ENCODE measurements at places on chromosomes 4 and X.

DNA sequence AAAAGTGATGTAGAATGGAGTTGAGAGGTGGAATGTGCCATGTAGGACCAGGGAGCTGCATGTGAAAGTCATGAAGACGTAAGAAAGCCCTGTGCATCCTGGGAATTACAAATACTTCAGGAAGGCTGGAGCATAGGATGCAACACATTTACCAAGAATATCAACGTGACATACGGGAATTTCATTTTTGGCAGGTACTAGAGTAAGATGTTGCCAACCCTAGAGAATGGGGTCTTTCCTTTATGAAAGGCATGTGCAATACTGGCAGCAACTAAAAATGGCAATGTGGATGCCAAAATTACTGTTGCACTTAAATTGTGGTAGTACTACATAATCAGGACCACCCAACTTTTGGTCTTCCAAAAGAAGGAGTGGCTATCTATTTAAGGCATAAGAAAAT is 188.0 kb downstream of the COL25A1 start:
- no peak for DNase-seq

DNA sequence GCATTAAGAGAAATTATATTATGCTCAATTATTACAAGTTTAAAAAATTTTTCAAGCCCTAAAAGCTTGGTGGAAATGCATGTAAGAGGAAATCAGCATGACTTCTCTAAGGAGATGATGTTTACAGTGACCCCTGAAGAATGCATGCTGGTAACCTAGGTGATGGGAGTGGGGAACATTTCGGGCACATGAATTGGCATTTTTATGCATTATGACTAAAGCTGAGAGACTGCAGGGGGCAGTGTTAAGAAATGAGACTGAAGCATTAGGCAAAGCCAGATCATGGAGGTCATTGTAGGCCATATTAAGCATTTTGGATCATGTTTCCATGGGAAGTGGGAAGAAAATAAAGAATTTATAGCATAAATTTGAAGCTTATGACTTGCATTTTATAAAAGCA is 421.3 kb downstream of the FAT4 start:
- no peak for DNase-seq

DNA sequence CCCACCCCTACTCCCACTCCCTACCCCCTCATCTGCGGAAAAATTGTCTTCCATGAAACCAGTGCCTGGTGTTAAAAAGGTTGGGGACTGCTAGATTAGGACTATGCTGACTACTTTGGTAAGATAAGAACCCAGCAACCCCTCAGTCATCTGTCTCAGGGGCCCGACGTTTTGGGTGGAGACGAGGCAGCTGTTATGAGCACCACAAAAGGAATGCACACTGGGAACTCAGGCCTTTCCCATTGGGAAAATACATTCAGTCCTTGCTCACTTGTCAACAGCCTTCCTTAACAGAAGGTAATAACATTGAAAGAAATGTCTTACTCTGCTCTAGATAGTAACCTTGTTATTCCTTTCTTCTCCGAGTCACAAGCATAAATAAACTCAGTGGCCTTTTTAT is 310.8 kb downstream of the AFF2 start:
- DNase-seq, result no peak

DNA sequence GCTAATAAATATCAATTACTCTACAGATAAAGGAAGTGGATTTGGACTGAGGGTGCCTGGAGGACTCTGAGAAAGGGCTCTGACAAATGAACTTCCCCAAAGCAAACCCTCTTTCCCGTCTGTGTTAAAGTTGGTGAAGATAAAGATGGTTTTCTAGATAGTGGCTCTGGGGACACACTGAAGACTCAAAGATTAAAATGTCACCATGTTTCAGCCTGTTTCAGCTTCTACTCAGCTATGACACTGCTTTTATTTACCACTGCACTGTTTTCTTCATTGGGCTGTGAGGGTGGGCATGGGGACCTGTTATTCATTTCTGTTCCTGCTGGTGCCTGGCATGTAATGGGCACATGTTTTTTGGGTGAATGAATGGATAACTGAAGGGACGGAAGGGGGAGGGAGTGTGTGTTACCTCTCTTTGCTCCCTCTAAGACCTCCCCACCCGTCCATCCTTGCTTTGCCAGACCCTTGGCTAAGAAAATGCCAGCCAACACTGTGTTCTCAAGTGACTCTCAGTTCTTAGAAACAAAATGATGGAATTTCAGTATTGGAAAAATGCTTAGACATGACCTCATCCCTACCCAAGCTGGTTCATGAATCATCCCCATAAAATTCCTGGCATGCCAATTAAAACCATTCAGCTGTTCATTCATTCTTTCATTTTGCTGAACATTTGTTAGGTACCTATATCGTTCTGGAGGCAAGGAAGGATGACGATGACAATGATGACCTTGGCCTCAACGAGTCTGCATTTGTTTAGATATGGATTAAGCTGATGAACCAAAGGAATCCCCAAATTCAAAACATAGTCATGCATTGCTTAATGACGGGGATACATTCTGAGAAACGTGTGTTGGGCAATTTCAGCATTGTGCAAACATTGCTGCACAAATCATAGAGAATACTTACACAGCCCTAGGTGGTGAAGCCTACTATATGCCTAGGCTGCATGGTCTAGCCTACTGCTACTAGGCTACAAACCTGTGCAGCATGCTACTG is 13.4 kb upstream of the STK32B start:
- DNase-seq, result no peak

- no peak for DNase-seq
These were observed 34.4 kb upstream of the ARHGEF6 start for GRCh38 chrX:136814847-136815750.

DNA sequence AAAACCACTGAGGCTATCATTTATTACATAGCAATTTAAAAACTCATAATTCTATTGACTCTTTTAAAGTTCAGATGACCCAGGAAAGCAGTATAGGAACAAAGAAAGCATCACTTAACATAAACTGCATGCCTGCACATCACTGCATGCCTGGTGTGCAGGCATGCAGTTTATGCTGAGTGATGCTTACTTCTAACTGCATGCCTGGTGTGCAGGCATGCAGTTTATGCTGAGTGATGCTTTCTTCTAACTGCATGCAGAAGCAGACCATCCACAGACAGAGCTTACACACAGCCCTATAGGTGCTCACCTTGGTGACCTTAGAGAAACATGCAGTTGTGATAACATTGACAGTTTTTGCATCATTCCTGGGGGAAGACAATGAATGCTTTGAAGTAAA is 17.0 kb downstream of the SDAD1 start:
- no peak for DNase-seq

Data from activated naive CD4-positive, alpha-beta T cell treated with Interleukin-2 at 50 U/mL for 16 hours (primary cell).